ENCODE measurements at places on chromosomes 16 and 17. TPM values are rescaled to one million over a fixed set of nuclear protein-coding genes. Genes with fewer than 3 reads are reported as not detected.

DNA sequence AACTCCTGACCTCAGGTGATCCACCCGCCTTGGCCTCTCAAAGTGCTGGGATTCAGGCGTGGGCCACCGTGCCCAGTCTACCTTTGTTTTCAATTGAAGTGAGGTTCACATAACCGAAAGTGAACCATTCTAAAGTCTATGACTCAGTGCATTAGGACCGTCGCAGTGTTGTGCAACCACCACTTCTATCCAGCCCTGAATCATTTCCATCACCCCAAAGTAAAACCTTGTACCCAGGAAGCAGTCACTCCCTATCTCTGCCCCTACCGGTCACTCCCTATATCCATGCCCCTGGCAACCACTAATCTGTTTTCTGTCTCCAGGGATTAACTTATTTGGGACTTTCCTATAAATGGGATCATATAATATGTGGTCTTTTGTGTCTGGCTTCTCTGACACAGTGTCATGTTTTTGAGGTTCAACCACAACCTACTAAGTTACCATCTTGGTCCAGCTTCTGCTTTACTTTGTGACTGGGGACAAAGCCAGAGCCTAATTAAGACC, 28.3 kb upstream of the CDC42EP4 start:
- ATAC-seq, result peak; percentile 68

- ATAC-seq, result no peak
These were observed 4.6 kb downstream of the PYCR1 start for GRCh38 chr17:81932333-81932983.

- no peak for ATAC-seq
These were observed 40.1 kb upstream of the RBBP6 start for GRCh38 chr16:24499193-24499814.

ENDOV gene
- total RNA-seq, result 16.7 TPM

TMEM235 gene
- total RNA-seq, result not detected
